Stimulated activated CD8-positive, alpha-beta memory T cell treated with anti-CD3 and anti-CD28 coated beads, Interleukin-12 subunit alpha, Interleukin-12 subunit beta, amount 100 ng/mL, for 1 hour (primary cell): ENCODE measurements at places on chromosomes 5 and 9.

- DNase-seq, result no peak
These were observed 5.5 kb downstream of the MVB12B start for GRCh38 chr9:126331964-126332748.

GRCh38 chr9:130227833-130228232 is 37.7 kb upstream of the HMCN2 start:
- no peak for DNase-seq

GRCh38 chr9:84711936-84712335 is 42.4 kb downstream of the NTRK2 start:
- no peak for DNase-seq

GRCh38 chr5:79075646-79076426 is 6.3 kb downstream of the BHMT2 start:
- DNase-seq, result no peak

GRCh38 chr5:58239045-58239444 is 220.8 kb downstream of the PLK2 start:
- no peak for DNase-seq

GRCh38 chr9:121746866-121747265 is 95.4 kb downstream of the DAB2IP start:
- no peak for DNase-seq

DNA sequence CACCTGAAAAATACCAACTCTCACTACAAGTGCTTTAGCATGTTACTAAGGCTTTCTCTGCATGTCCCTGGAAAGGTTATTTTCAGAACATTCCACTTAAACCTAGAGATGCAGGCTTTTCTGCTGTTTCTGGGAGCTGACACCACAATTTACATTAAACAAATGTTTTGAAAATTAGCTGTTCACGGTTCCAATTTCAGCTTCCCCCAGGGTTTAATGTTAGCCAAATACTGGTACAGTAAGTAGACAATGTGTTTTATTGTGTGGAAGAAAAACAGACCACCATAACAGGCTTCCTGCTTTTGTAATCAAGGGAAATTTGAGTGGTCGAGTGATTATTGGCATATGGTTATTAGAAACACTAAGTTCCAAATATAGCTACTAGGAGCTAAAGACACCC is 32.0 kb downstream of the MACROH2A1 start:
- no peak for DNase-seq

GRCh38 chr5:135584918-135585317 is 6.1 kb upstream of the CXCL14 start:
- DNase-seq, result no peak

DNA sequence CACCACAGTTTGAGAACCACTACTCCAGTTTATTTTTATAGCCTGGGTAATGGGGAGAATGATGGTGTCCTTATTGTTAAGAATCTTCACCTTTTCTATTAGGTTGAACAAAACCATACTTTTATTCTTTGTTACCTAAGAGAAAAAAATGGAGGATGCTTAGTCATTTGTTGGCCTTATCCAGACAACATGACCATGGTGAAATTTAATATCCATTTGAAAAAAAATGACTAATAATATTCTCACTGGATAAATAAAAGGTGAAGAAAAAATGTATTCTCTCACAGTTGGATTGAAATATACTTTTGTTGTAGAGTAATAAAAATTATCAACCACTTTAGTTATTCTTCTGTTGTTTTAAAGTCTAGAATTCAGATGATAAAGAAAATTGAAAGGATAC is 5.8 kb upstream of the CCNH start:
- no peak for DNase-seq

- DNase-seq, result peak; percentile 15
These were observed 47.6 kb downstream of the PDCD1LG2 start for GRCh38 chr9:5557606-5558587.

DNA sequence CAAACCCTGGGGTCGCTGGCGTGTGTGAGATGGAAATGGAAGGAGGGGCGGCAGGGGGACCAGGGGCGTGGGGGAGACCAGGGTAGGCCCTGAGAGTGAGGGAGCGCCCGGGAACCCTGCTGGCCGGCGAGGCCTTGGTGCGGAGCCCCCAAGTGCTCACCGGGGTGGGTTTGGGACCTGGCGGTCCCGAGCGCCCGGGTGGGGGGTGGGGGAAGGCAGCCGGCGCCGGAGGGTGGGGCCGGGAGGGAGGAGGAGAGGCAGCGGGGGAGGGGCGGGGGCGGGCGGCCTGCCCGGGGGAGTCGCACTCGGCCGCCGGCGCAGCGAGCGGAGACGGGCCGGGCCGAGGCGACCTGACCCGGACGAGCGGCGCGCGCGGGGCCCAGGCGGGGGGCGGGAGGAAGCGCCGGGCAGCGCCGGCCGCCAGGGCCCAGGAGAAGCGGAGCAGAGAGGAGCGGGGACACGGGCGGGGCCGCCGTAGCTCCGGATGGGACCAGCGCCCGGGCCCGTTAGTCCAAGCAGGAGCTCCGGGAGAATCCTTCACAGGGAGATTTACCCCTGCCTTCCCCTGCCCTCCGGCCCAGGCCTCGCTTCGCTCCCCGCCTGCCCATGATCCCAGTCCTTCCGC is at the start of gene NPR2:
Gene NPR2 (plus strand): TSS at position 295 of the 625 bp plus-strand sequence. CDS start 818 bp downstream, outside the sequence.
- DNase-seq, result no peak

DNA sequence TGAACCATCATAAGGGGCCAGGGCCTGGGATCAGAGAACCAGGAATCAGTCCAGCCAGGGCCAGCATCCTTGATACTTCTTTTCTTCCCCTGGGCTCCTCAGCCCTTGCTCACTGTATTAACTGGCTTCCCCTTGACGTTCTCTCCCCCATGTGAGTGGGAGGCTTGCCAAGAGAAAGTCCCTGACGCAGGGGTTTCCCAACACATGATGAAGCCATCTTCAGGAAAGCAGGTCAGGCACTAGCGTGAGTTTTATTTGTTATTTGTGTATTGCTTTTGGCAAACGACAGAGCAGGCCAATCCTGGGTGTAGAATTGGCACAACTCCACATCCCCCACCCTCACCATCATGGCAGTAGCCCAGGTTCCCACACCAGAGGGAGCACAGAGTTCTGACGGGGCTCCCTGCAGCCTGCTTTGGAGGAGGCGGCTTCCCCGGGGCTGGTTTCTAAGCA is 165.5 kb upstream of the NFIL3 start:
- DNase-seq, result no peak

DNA sequence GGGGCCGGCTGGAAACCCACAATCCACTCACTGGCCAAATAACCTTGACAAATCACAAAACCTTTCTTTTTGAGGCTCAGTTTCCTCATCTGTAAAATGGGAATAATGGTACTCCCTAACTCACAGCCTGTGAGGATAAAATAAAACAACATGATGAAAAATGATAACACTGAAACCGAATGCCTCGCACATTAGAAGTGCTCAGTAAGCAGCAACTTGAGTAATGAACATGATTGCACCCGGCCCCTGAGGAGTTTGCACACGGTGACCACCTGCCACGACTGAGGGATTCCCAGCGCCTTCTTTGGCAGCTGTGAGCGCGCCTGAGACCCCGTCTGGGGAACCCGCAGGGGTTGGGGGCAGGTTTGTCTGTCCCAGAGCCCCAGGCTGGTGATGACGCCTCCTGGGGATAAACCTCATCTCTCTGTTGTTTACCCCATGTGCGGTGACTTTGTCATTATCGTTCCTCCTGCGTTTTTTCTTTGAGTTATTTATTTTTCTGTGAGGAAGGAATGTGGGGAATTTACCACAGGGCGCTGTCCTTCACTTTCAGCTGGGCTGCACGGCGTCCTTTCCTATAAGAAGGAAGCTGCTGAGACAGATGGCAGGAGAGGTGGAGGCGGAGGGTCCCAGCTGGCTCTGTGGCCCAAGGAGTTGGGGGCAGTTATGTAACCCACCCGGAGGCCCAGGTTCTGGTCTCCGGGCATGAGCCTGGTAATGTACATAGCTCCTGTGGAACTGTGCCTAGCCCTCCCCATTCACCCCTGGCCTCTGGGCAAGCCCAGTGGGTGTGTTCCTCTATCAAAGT is 3.0 kb upstream of the SYNPO start:
- no peak for DNase-seq

GRCh38 chr9:130640681-130641080 is 23.7 kb upstream of the PRDM12 start:
- no peak for DNase-seq

DNA sequence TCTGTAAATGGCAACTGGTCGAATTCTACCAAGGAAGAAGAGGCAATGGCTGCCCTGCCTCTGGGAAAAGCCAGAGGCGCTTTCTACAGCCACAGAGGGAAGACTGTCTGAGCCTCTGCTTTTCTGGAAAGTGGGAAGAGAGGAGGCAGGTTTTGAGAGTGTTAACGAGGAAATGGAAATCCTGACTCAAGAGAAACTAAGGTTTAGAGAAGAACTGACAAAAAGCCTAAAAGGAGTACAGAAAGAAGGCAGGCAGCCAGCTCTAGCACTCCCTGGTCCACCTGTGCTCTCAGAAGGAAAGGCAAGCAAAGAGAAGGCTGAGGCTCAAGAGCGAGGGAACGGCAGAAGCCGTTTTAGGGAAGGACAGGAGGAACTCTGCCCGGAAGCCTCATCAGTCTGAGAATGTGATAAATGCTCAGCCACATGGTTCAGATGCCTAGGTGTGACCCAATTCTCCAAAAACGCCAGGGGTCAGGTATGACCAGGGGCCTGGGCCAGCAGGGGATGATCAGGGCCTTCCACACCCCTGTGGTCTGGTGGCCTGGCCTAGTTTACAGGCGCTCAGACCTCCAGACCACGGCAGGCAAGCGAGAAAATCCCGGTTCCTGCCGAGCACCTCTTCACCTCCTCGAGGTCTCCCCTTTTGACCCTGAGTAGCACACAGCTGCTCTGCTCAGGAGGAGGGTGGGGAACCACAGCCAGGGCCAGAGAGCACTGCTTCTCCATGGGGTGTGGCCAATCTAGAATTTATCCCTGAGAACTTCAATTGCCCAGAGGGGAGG is 79.9 kb upstream of the FBXW11 start:
- no peak for DNase-seq

- DNase-seq, result no peak
These were observed 2038.7 kb downstream of the EFNA5 start for GRCh38 chr5:105632043-105632442.

- peak; percentile 69 for DNase-seq
These were observed at the start of gene N4BP3 for GRCh38 chr5:178113141-178113787. Gene N4BP3 (plus strand): TSS chr5:178113532. CDS start chr5:178119584, 6,052 bp downstream.

GRCh38 chr9:133122935-133123611 is 2.0 kb upstream of the RALGDS start:
- DNase-seq, result no peak

GRCh38 chr5:78009937-78010527 is 233.9 kb upstream of the TBCA start:
- no peak for DNase-seq

DNA sequence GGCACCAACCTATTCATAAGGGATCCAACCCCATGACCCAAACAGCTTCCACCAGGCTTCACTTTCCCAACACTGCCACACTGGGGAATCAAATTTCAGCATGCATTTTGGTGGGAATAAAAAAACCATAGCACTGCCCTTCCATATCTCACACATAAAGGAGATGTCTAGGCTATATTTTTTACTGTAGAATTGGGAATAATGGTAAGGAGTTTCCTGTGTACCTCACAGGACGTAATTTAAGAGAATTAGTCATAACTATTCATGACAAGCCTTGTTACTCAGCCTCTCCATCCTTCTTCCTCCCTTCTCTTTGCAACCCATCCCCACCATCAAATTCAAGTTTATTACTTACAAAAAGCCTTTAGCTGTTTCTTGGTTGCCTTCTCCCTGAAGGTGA is 352.1 kb downstream of the MLLT3 start:
- no peak for DNase-seq

DNA sequence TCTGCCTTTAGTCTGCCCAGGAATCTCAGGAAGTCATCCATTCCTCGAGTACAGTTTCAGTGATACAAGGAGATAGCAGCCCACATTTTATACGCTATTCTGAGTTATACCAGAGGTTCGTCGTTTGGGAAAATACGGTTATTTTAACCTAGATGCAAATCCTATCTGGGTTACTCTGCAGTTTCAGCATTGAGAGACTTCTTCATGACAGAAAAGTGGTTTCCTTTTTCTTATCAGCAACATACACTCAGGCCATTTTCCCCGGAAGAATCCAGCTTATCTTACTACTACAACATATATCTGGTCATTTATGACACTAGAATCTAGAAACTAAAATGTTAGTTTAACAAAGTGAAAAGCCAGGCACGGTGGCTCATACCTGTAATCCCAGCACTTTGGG is 83.4 kb upstream of the IQGAP2 start:
- DNase-seq, result no peak

DNA sequence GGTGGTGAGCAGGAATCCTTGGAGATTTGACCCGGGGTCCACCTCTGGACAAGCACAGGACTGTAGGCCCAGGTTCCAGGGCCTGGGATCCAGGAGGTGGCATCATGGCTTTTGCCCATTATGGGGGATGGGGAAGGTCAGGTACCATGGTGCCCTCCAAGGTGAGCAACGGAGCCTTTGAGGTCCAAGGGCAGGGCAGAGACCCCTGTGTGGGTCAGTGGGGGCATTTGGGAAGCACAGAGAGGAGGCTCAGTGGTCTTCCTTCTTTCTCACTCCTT is 117.7 kb downstream of the RXRA start:
- no peak for DNase-seq

DNA sequence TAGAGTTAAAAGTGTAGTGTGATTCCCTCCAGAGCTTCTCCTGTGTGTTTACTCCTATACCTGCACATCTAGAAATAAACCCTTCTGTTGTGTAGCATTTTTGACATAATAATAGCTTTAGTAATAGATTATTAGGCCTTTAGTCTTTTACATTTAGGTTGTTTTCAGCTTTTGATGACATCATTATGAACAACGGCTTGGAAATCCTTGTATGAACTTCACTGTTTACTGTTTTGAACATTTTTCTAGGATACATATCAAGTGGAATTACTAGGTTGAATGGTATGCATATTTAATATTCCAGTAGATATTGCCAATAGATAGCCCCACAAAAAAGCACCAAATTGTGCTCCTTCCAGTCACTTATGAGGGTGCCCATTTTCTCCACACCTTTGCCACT is 174.0 kb downstream of the ARHGAP26 start:
- no peak for DNase-seq

DNA sequence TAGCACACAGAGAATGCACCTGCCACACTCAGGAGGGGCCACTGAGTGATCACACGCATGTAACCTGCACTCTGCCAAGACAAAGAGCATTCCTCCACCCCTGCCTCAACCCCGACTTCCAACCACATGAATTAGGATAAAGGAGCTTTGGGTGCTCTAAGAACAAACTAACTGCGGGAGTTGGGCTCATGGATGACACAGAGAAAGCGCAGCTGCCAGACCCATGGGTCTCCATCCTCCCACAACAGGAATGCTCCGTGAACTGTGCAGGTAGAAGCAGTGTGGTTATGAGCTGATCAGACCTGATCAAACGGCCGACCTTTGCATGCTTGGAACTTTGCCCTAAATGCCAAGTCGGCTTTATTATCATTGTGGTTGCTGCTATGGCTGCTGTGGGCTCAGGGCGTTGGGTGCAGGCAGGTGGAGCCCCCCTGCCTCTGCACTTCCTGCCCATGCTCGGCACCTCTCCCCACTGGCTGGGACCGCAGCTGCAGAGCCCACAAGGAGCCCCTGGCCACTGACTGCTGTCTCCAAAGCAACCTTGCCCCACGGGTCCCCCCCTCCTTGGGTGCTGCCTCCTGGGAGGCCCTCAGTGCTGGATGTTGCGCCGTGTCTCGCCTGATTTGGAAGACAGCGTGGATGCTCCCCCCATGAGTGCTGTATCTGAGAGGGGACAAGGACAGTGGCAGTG is 2.6 kb upstream of the SLC6A3 start:
- no peak for DNase-seq
